ENCODE measurements at places on chromosomes 6 and 20.

DNA sequence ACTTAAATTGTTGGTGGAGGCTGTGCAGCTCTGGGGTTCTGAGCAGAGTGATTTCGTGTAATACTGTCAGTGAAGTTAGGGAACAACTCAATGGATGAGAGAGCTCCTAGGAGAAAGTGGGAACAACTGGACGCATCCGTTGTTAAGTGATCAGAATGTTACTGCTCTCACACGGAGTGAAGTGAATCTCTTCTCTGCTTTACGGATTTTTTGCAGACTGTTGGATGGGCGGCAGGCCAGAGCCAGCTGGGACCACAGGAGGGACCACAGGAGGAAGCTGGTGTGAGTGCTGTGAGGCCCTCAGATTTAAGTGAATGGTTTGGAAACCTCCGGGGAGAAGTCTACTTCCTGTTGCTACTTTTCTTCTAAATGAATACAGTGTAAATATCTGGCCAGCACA is 23.7 kb upstream of the PPP1R14C start:
- DNase-seq = no peak

- no peak for DNase-seq
These were observed 175.2 kb upstream of the AFDN start for GRCh38 chr6:167651318-167652041.

DNA sequence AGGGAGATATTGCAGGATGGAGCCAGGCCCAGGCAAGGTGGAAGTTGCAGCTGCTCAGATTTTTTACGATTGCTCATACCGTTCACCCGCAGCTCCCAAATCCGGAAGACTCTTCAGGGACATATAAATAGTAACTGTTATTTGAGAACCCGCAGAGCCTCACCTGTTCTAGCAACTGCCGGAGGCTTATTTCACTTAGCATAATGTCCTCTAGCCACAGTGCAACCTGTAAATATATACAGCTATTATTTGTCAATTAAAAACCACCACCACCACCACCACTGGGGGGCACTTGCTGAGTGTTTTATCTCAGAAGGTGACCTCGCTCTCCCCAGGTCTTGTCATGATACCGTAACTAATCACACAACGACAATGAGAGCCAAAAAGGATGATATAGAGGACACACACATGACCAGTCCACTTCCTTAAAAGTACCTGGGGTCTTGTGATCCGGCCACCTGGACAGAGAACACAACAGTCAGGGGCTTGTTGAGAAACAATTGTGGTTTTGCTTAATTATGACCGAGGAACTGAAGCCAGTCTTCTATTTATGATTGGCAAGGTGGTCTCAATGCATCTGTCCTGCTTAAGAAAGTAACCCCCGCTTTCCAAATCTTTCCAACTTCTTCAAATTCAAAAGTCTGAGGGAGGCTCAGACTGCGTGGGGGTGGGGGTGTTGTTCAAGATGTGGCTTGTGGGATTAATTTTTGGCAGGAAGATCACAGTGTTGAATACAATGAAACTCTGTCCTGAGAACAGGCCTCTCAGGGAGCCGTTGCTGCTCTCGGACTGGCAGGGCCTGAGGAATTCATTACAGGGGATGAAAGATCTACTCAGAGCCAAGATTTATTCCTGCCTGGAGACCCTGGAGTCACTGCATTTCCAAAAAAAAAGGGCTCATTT is 107.7 kb upstream of the PRND start:
- no peak for DNase-seq

DNA sequence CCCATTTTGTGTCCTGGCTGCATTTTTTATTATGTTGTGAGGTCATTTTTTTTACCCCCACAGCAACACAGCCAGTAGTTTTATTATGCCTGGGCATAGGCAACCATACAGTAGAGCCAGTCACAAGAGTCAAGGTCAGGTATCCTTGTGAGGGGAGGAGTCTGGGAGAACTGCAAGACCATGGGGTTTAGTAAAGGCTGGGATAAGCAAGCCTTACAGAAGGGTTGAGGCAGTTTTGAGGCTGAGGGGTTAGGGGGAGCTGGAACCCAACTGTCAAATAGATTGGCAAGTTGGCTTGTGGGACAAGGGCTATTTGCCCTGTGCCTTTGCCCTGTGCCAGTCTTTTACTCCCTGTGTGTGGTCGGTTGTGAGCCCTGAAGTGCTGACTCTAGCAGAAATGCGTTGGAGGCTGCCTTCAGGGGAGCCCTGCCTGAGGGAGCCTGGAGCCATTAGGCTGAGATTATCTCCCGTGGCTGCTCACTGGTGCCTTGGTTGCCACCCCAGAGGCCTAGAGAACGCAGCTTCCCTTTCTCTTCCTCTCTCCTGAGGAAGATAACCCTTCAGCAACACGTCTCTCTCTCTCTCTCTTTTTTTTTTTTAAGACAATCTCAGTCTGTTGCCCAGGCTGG is 31.1 kb downstream of the RALY start:
- DNase-seq = no peak

DNA sequence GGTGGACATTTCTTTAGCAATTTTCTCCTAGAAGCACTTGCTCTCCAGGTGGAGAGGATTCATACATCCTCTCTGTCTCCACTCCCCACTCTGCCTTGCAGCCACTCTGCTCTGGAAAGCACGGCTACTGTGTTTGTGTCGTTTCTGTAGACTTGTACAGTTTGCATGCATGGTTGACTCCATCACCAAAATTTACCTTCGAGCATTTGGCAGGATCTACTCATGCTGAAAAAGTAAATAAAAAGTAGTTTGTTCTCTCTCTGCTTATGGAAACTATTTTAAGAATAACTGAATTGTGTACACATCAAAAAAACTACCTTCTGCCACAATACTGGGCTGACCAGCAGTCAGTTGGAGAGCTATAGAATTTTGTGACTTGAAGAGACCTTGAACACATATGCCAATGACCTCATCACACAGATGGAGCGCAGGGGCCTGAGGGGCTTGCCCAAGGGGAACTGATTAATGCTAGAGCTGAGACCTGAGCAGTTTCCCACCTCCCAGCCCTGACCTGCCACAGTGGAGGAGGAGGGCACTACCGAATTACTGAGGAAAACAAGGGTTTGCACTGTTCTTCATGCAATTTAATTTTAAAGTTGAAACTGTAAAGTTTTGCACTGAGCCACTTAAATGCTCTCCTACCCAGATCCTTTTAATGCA is 33.7 kb upstream of the FOXQ1 start:
- no peak for DNase-seq

DNA sequence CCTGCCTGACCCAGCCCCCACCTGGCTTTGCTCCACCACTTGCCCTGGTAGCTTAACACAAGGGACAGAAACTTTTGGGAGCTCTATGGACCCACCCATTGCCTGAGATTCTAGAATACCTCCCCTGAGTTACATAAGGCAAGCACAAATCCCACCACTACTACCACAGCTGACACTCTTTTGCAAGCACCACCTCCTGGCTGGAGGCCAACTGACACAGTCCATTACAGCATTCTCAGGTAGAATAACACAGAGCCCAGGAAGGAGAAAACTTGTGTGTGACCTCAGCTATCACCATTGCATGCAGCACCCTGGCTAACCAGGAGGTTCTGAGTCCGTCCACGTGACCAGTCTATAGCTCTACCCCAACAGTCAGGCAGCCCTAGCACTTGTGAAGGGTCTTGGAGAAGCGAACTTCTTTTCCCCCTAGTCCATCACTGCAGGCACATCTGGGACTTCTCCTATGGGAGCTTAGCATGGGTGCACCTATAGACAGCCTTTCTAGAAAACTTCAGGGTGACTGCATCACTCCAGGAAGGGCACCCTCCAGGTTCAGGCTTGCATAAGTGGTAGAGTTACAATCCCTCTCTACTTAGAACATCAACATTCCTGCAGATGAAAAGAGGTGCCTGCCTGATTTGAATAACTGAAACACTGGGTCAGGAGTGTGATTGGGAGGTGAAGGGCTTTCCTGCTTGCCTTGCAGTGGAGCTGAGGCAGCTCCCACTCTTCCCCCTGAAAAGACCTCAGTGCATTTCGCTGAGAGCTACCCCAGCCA is 30.1 kb downstream of the CITED2 start:
- no peak for DNase-seq

GRCh38 chr6:80077067-80077466 is 29.4 kb upstream of the BCKDHB start:
- no peak for DNase-seq

GRCh38 chr6:161061576-161061975 is 70.0 kb downstream of the MAP3K4 start:
- no peak for DNase-seq

DNA sequence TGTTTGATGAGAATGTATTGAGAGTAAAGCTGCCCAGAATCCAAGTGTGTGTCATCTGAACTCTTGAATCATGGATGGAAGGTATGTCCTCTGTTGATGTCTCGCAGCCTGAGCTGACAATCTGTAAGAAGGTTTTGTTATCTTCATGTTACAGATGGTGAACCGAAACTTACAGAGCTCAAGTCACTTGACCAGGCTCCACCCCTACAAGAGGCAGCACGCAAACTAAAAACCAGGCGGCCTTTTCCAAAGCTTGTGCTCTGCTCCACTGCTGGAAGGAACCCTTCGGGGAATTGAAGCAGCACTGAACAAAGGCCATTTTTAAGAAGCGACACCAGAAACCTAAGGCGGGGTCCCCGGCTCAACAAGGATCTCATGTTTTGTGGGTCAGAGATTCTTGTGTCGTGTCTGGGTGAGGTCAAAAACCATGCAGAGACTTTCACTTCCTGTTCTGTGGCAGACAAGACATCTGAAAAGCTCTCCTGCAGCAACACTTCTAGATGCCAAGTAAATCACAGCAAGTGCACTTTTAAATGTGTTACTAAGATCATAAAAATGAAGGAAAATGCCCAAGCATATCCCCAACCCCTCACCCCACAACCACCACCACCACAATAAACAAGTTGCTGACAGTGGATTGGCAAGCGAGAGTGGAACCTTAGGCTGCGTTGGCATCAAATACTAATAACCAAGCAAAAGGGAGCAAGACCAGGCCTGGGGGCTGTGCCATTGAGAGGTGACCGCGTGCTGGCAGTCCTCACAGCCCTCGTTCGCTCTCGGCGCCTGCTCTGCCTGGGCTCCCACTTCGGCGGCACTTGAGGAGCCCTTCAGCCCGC is 27.3 kb downstream of the NQO2 start:
- no peak for DNase-seq

- DNase-seq = no peak
These were observed 37.1 kb downstream of the TPD52L1 start for GRCh38 chr6:125190667-125191066.

- DNase-seq = no peak
These were observed 28.7 kb downstream of the SAYSD1 start for GRCh38 chr6:39086294-39086693.

DNA sequence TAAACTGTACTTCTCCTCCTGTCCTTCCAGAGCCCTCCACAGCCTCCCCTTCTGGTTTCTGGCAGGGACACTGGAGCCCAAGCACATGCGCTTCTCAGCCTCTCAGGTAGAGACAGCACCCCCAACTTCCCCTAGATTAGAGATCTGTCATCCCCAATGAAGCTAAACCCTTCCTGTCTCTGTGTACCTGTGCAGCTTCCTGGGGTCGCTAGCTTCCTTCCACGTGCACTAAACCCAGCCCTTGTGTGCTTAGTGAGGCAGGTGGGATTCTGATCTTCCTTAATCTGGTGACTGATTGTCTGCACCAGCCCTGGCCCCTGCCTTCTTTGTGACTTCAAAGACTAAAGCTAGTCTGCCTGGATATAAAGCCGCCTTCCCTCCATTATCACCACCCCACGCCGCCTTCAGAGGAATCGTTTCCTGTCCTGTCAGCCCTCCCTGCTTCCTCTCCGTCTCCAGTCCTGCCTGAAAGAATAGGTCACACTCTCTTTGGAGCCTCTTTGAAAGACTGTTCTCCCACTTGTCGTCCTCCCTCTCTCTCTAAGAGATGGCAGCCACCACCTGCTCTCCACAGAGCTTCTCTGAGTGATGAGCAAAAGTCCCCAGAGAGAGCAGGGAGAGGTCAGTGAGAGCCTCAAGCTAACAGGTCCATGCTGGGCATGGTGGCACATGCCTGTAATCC is 27.5 kb downstream of the CAPN11 start:
- no peak for DNase-seq

DNA sequence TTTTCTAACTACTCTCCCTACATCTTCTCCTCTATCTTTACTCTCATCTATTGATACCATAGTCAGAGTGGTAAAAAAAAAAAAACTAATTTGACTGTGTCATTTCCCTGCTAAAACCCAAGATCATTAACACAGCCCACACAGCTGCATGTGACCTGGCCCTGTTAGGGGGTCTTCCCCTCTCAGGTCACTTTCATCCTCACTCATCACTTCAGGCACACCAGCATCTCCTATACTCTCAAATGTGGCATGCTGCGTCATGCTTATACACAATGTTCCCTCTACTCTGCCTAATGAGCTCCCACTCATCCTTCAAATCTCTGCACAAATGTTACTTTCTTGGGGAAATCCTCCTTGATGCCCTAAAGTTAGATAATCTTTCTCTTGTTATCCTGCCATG is 86.8 kb downstream of the CDK19 start:
- DNase-seq = no peak

Measured in renal cortex interstitium (tissue), 15 donors.